ENCODE measurements at places on chromosomes 6 and 20.

GRCh38 chr20:2709205-2709981 is 16.8 kb downstream of the EBF4 start:
- peak; percentile 93 for DNase-seq

DNA sequence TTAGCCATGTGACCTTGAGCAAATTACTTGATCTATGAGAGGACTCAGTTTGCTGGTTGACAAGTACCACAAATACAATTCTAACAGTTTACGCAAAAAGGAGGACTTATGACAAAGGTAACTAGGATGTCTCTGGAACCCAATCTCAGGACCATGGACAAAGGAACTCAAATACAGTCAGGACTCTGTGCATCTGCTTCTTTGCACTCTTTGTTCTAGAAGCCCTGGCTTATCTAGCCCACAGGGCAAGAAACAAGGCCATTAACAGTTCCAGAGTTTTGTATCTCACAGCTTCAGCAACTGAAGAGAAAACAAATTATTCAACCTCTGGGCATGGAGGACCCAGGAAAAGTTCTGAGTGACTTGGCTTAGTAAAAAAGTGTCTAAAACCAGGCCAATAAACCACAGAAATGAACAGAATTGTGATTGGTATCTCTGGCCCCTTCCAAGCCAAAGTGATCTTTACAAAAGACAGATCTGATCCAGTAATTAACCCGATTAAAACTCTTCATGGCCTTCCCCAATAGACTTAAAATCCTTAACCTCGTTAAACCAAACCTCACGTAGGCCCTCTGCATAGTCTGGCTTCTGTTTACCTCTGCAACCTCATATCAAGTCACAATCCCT is 5.9 kb downstream of the WASF1 start:
- no peak for DNase-seq

DNA sequence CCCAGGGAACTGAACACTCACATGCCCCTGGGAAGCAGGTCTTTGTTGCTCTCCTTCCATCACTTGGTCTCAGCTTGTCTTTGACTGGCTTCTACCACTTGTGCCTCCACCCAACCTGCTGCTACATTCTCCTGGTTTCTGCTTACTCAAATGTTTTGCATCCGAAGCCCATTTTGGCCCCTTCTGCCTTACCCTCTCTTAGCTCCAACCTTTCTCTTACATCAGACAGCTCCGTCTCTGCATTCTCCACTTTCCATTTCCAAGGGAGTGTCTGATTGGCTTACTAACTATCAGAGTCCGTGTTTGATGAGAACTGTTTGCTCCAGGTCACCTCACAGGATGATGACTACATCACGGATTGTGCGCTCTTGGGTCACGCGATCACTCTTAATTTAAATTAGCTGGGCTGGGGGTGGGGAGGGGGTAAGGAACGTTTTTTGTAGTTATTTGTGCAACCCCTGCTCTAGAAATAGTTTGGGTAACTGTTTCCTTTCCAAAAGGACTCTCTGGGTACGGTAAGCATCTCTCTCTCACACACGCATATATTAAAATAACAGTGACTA is 844 bp upstream of the ABRACL start:
- no peak for DNase-seq

DNA sequence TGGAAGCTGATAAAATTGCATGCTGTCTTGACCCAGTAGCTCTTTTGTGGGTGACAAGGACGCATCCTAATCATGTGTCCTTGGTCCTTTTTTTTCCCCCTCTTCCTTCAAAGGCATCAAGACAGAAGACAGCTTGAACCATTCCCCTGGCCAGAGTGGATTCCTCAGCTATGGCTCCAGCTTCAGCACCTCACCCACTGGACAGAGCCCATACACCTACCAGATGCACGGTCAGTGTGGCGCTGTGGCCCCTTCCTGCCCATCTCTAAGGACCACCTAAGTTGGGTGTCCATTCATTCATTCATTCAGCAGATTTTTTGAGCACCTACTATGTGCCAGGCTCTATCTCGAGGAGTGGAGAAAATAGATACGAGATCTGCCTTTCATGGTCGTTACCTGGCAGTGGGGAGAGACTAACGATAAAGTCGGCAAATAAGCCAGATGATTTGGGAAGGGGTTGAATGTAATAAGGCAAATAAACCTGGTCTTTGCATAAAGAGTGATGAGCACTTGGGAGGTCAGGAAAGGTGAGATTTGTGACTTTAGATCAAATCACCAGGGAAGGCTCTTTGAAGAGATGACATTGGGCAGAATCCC is 121.5 kb downstream of the EYA2 start:
- no peak for DNase-seq

DNA sequence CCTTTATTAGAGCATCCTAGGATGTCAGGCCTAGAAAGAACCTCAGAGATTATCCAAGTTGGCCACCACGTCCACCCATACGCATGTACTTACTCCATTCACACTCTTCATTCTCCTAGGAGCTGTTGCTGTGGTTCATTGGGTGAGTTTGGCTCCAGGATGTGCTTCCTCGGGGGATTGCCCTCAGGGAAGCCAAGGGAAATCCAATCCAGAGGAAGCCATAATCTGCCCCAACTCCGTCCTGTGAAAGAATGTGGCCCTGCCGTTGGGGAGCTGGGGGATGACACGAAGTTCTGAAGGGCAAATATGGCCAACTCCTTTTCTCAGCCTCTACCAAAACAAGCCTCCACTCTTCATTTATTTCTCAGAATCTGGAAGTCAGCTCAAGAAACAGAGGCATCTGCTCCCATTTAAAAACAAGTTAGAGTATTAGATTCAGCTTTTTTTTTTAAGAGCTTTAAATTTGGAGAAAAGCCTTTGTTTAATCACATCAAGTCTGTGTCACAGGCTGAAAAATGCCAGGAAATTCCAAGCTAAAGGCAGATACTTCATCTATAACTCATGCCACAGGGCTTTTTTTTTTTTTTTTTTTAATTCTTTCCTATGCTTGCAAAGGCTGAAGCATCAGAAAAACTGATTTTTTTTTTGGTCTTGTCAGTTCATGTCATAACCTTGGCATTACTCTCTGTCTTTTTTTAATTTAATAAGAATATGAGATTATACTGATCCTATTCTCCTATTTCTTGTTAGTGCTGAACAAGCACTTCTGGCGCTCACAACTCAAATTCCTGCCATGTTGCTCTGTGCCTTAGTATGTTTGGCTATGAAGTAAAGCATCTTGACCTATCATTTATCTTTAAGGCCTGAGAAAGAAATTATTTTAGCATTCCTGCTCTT is 480.9 kb upstream of the MARCKS start:
- no peak for DNase-seq

DNA sequence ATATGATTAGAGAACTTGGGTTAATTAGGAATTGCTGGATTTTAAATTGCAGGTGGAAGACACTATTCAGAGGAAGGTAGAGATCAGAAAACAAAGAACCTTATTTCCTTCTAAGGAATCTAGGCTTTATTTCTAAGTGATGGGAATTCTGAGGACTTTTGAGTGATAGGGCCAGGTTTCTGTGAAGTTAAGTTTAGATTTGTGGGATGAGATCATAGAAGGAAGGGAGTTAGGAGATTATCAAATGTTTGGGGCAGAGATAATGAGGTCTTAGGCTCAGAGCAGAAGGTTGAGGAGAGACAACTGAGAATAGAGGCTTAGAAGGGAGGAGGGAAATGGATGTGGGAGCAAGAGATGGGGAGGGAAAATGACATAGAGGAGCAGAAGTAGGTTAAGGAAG is 109.7 kb upstream of the MMS22L start:
- DNase-seq, result no peak

GRCh38 chr20:3247638-3248037 is 8.6 kb upstream of the SLC4A11 start:
- DNase-seq, result no peak

All from vagina (tissue), 2 donors.